AG04450 (cell line): ENCODE measurements at places on chromosomes 6 and 20.

DNA sequence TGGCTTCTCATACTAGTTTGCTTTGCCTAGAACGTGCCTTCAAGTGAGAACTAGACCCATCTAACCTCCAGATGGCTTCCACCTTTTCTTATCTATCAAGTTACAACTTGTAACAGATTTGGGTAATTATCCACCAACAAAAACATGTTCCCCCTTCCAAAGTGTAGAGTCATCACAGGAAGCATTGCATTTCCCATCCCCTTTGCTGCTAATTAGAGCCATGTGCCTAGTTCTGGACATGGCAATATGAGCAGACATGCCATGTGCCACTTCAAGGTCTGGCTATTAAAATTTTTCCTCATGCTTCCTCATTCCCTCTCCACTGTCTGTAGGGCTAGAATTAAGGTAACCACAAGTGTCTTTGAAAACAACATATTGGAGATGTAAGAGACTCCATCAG is 814.4 kb downstream of the TENT5A start:
- no peak for DNase-seq

DNA sequence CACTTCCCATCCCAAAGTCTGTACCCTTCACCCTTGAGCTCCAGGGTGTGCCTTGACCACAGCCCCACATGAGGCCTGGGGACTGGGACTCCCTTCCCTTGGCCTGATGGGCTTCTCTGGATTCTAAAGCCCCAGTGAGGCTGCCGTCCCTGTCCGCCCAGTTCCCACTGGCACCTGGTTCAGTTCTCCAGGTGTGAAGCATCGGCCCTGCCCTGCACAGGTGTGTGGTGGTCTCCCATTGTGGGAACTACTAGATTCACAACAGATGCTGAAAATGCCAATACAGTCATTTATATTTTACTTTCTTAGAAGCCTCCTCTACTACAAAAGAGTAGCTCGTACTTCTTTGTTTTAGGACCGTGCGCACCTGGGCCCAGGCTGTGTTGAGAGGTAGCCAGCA is 72.8 kb downstream of the TTLL2 start:
- no peak for DNase-seq

DNA sequence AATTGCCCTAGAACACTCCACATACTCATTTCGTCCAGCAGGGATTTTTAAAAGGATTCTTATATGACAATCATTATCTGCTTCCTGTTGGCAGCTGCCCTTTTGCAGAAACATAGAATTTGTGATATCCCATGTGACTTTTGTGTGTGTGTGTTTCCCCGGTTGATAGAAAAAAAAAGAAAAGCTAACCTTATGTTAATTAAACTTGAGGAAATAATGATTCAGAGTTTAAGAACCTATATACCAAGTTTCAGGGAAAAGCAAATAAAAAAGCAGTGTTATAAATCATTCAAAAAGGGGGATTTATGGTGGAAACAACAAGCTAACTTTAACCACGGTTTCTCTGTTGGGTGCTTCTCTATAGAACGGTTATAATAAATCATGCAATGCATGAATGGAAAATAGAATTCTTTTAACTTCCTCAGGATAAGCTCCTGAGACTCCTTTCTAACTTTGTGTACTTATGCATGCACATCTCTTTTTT is 826.9 kb upstream of the EYS start:
- DNase-seq = no peak

GRCh38 chr6:57116776-57117175 is 26.8 kb downstream of the ZNF451 start:
- DNase-seq = no peak

- DNase-seq = no peak
These were observed 100.9 kb downstream of the TMEM200A start for GRCh38 chr6:130466748-130467061.

- DNase-seq = no peak
These were observed 17.8 kb downstream of the HLA-B start for GRCh38 chr6:31339210-31339609.

DNA sequence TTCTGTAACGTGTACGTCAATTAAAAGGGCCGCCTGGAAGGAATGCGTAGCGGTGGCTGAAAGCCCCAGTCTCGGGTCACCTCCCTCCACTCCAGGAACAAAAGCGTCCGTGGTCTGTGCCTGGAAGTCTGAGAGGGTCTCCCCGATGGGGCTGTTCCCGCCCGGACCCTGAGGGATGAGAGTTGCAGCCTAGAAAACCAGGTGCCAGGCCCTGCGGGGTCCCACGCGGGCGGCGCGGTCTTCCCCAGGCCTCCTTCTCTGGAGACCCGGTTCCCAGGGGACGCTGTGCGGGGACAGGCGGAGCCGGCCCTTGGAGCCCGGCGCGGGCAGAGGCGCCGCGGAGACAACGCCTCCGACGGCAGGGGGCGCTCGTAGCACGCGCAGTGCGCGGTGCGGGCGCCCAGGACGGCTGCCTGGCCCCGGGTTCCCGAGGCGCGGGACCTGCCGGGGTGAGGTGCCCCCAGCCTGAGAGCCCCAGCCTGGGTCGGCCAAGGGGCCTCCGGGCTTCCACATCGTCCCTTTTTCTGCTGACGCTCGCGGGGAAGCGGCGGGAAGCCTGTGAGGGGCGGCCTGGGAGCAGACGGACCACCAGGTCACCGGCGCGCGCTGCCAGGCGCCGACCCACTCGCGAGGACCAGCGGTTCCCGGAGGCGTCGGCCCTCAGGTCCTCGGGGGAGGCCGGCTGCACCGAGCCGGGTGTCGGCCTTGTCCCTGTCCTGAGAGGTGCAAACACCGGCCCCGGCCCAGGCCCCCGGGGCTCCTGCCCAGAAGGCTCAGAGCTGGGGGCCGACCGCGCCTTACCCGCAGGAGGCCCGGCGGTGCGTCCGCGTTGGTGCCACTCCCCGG is 5.3 kb upstream of the FOXC1 start:
- DNase-seq = no peak

GRCh38 chr6:43308990-43309477 is 408 bp upstream of the CRIP3 start:
- no peak for DNase-seq

DNA sequence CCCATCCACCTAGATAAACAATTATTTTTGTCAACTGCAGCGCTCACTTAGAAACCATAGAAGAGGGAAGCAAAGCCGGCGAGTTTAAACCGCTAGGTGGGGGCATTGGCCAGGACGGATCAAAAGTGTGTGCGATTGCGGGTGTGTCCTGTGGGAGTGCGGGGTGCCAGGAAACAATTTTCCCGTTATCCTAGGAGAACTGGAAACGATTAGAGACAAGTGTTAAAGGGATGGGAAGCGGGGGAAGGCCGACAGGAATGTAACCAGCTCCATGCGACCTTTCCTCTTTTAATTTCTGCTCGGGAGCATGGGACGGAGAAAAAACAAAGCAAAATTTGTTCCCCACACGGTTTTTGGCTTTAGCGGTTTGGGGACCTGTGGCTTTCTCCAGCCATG is 2.8 kb upstream of the HTR1B start:
- peak; percentile 51 for DNase-seq

GRCh38 chr6:137217801-137218472 is 1.2 kb downstream of the IFNGR1 start:
- no peak for DNase-seq
